ENCODE measurements at places on chromosomes 1 and 21.

DNA sequence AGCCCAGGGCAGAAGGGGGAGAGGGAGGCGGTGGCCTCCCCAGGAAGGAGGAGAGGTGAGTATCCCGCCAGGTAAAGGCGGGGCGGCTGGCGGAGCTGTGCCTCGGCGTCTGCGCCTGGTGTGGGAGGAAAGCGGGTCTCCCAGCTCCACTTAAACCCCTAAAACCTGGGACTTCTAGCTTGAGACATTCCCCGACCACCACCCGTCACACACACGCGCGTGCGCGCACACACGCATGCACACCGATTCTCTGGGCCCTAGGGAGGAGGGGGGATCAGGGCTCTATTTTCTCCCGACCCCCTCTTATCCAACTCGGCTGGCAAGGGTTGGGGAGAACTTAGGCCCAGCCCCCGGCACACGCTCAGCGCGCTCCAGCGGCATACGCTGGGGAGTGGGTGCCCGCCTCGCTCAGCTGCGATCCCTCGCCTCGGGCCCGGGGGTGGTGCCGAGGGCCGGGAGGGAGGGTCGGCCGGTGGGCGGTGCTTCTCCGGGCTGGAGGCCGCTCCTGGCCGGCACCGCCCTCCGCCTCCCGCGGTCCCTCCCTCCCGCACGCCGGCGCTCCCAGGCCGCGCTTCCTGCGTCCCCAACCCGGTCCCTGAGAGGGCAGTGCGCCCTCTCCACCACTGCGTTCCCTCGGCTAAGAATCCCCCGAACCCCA, at the start of gene TMEM51:
Gene TMEM51 (plus strand): TSS at position 564 of the 658 bp plus-strand sequence. CDS start 61,341 bp downstream, outside the sequence.
- no peak for DNase-seq

GRCh38 chr1:112027696-112028095, 38.2 kb upstream of the KCND3 start:
- DNase-seq = no peak

DNA sequence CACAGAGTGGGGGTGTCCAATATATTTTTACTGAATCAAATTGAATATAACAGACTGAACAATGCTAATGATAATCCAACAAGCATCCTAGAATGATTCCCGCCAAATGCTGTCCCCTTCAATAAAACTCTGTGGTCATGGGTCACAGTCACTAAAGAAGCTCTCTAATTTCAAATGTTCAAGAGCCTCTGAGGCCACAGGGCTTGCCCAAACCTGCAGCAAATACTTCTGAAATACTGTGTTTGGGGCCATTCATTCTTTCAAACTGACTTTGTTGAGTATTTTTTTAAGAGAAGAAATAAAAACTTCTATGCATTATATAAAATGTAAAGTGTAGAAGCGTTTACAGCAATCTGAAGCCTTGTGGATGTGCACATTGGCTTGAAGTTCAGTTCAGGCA, 7.6 kb upstream of the BEND5 start:
- DNase-seq = no peak

DNA sequence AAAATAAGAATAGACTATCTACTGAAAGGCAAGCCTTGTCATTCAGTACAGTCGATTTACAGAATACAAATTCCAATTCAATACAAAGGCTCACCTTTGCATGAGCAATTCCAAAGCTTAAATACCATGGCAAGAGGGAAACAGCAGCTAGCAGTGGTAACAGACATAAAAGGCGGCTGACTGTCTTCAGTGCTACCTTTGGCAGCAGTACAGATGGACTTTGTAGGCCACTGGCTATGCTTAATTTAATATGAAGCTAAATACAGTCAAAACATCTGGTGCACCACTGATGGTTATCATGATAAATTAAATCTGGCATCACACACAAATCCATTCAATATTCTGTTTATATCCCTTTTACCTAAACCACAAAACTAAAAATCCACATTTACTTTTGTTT, 62.4 kb downstream of the RERE start:
- DNase-seq = no peak

DNA sequence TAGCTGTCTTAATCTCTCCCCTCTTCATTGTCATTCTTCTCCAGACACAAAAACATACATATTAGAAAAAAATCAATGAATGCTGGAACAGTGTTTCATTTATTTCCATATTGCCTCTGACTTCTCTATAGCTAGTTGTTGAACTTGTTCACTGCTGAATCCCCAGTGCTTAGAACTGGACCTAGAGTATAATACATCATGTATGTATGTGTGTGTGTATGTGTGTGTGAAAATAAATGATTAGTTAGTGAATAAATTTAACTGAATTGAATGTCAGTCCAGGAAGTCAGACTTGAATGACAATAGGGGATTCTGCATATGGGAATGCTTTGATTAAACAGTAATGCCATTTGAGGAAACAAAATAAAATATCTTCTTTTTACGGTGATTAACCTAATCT, 36.4 kb downstream of the FMO3 start:
- no peak for DNase-seq

DNA sequence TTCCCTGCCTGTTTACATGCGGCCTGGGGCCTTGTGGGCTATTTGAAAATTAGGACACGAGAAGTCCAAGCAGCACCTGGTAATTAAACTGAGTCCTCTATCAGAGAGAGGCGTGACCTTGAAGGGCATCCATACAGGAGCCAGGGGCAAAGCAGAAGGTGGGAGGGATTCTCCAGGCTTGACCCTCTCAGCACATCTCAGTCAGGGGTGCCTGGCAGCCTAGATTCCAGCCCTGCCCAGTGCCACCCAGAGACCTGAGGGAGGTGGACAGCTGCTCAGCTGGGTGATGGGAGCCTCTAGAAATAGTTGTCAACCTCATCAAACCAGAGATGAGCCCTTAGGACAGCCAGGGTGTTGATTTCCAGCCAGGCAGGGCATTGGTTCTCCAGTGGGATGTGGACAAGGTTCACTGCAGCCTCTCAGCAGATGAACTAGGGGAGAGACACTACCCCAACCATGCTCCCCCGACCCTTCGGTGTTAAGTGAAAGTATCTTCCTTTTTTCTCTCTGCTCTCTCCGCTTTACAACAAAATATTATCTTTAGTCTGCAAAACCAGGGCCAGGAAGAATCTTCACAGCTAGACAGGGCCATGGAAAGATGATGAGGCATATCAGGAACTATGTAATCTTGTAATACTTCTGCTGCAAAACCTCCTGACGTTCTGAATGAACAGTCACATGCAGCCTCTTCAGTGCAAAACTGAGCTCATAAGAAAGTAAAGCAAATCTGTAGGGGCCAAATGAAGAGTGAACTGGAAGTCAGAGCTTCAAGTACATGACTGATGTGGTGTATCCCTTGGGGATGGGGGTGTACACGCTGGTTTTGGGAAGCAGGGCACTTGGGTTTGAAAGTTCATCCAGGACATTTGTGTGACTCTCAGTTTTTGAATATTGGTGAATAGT, 35.9 kb upstream of the ATP5PO start:
- DNase-seq = no peak

DNA sequence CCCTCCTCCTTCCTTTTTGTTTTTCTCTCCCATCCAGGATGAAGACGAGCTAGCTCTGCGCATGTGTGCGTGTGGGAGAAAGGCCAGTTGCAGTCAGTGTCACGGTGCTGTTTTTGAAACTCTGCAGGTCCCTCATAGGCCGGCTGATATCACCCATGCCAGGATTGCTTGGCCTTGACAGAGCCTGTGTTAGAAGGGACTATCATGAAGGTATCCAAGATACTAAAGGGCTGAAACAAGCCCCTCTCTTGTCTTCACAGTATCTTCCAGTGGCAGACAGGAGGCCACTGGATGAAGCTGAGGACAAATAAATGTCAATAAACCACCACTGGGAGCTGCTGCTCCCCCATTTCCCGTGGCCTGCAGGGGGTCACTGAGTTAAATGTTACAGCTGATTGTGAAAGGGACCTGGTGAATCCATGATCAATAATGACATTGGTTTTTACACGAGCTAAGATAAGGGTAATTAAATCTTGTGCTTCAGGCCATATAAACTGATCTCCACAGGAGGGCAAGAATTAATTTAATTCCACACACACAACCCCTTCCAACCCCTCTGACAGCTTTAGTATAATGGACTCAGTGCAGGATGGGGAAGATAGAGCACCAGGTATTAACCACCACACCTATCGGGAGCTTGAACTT, 64.6 kb upstream of the TARBP1 start:
- no peak for DNase-seq

- DNase-seq = peak; percentile 23
Observed at GRCh38 chr1:158285756-158286241, 3.9 kb upstream of the CD1C start.

GRCh38 chr21:42195378-42196031, 23.4 kb upstream of the ABCG1 start:
- DNase-seq = no peak

DNA sequence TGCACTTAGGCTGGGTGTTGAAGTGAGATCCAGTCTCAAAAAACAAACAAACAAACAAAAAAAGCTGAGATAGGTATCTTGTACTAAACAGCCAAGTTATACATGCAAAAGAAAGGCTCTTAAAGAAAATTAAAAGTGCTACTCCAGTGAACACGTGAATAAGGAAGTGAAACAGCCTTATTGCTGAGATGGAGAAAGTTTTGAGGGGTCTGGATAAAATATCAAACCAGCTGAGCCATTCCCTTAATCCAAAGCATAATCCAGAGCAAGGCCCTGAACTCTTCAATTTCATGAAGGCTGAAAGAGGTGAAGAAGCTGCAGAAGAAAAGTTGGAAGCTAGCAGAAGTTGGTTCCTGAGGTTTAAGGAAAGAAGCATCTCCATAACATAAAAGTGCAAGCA, 360.5 kb upstream of the DAB1 start:
- DNase-seq = no peak

GRCh38 chr1:18343581-18343980, 137.1 kb upstream of the KLHDC7A start:
- no peak for DNase-seq

GRCh38 chr1:42154685-42155084, 1.5 kb downstream of the GUCA2B start:
- no peak for DNase-seq

DNA sequence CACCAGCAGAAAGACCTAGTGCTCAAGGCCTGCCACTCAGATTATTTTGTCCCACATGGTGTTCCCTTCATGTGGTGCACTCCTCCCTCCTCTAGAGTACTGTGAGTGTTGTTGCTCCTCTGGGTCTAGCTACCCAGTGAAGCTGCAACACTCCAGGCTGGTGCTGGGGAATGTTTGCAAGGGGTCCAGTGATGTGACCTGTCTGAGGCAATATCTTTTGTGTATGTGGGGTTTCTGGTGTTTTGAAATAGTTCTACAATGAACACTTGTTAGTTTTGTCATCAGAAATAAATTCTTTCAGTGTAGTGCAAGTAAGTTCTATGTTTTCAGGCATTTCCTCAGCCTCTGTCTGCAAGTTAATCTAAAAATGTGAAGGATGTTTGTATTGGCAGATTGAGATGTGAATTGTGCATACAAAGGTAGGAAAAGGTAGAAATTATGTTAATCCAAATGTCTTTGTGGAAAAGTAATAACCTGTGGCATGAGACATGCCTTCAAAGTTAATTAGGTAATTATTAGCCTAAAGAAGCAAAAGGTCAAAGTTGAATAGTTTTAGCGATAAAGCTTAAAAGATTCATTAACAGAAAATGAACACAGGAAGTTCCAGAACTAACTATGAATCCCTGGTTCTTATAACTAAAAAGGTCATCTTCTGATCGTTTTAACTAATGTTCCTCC, 616.8 kb downstream of the LTN1 start:
- no peak for DNase-seq

- DNase-seq = no peak
Observed at GRCh38 chr1:41637367-41637766, 152.9 kb upstream of the EDN2 start.

- DNase-seq = no peak
Observed at GRCh38 chr1:39170731-39171667, 33.5 kb upstream of the MACF1 start.

GRCh38 chr21:29748391-29749167, 191.2 kb downstream of the GRIK1 start:
- DNase-seq = no peak

GRCh38 chr1:35049116-35049515, 17.4 kb upstream of the ZMYM6 start:
- no peak for DNase-seq
